ENCODE measurements at places on chromosomes 7 and 10.

DNA sequence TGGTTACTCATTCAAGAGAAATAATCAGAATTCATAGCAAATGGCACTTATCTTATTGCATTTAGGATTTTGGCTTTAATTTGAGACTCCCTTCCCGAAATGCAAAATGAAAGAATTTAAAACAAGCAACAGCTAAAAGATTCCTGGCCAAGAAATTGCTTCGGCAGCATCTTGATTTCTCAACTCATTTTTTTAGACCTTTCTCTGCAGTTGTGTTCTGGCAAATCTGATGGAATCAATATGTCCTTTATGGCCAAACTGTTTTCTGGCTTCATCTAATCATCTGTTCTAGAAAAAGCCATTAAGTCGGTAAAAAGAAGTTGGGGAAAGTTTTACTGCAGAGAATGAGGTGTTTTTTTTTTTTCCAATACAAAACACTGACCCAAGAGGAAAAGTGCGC is 172.1 kb downstream of the SLC16A9 start:
- no peak for DNase-seq

DNA sequence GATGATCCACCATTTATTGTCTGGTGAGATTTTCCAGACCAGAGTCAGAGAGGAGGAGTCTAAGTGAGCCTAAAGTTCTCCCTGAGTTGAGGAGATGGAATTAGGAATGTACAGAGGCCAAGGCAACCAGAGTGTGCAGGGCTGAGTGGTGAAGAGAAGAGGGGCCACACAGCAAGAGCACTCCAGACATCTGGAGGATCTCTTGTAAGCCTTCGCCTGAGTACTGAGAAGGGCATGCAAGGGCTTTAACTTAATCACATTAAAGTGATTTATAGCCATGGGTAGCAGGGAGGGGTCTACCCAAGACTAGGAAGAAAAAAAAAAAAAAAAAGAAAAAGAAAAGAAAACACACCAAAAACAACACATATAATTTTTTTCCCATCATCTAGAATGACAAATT is 1190.4 kb downstream of the GATA3 start:
- no peak for DNase-seq

GRCh38 chr7:131604841-131605279 is 48.4 kb upstream of the PODXL start:
- DNase-seq: no peak

- no peak for DNase-seq
These were observed 75.1 kb upstream of the SMNDC1 start for GRCh38 chr10:110379831-110380230.

DNA sequence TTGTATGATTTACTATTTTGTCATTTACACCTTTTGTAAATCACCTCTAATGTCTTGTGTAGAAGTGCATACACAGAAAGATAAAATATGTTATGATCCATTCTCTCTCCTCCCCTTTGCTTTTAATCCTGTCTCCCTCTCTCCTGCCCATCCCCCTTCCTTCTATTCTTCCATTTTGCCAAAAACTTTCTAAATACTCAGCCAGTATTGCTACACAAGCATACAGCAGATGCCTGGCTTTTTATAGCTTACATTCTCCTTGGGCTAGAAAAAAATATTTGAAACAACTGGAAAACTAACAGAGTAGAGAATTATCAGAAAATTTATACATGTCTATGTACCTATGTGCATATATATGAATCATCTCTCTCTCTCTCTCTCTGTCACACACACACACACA is 308.7 kb upstream of the BMPER start:
- DNase-seq: no peak
